ENCODE measurements at places on chromosomes 12 and 14.

DNA sequence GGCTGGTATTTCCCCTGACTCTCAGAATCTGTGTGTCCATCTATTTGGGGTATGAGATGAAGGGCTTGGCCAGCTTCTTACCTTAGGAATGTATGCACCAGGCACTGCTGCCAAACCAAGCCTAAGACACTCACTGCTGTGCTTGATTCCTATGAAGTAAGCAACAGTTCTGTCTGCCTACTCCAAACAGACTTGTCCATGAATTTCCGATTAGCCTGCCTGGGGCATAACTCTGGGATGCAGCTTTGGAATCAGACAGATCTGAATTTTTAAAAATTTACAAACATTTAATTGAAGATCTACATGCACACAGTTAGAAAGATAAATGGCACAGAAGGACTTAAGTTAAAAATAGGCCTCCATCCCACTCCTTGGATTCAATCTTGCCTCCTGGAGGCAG, 59.5 kb upstream of the JDP2 start:
- DNase-seq = no peak

DNA sequence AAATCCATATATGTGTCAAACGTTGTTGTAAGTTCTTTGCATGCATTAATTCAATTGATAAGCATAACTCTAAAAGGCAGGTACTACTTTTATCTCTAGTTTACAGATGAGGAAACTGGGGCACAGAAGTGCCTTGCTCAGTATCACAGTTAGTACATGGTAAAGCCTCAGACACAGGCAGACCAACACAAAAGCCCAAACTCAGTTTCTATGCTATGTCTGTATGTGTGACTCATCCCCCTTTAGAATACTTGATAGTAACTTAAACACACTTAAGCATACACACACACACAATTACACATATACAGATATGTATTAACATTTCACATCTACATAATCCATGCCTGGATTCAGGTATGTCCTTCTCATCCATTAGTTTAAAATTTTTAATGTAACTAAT, 88.0 kb downstream of the EPS8 start:
- peak; percentile 55 for DNase-seq

DNA sequence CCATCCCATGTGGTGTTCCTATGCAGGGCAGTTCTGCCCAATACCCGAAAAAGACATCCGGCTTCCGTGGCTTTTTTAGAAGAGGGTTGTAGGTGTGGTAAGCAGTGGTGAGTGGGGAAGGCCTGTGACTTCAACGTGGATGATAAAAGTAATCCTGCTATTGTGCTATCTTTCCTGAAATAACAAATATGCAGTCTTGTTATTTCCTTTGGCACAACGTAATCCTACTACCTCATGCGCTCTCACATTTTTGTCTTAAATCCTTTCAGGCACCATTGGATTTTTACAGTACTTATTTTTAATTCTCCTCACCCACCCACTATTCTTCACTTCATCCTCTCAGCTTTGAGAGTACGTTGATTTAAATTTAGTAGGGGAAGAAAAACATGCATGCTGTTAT, 96.8 kb downstream of the IPO8 start:
- no peak for DNase-seq

- DNase-seq = no peak
Observed at GRCh38 chr14:64628940-64629408, 75.2 kb upstream of the PLEKHG3 start.

DNA sequence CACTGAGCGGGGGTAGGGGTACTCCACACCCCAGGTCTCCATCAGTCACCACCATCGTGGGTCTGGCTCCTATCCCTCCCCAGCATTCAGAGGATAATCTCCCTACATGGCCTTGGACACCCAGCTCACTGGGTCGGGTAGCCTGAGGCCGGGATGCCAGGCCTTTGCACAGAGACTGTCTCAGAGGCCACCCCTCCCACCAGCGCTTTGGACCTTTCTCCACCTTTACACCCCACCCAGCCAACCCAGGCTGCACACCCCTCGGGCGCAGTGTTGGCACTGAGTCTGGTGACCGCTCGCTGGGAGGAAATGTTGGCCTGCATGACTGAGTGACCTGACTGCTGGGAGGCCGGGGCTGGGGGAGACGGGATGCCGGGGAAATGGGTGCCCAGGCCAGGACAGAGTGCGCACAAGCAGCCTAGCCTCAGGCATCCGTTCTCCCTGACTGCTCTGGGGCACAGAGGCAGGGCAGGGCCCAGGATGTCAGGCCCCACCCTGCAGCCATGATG, 10.6 kb upstream of the LBHD2 start:
- no peak for DNase-seq

DNA sequence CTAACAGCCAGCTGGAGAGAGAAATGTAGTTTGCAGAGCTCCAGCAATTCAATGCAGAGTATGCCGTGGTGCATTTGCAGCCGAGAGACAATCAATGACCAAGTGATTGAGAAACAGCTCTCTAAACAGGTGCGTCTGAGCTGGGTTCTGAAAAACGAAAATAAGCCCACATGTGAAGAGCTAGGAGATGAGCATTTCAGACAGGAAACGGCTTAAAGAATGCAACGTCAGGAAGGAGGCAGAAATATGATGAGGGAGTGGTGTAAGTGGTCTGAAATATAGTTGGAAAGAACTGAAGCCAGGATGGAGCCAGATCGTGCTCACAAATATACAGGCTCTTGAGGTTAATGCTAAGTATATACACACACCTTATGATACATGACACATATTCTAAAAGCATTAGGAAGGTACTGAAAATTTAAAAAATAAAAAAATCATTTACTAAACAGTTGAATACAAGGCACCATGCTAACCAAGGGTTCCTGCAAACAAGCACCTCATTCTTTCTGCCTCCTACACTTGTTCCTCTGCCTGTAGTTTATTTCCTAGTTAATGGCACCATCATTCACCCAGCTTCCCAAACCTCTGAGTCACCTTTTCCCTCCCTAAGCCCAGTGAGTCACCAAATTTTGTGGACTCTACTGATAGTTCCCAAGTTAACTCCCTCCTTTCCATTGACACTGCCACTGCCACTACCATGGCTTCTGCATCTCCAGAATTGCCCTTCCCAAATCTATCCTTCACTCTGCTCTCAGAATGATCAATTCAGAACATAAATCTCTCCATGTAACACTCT, 2.3 kb upstream of the GARIN2 start:
- peak; percentile 73 for DNase-seq

DNA sequence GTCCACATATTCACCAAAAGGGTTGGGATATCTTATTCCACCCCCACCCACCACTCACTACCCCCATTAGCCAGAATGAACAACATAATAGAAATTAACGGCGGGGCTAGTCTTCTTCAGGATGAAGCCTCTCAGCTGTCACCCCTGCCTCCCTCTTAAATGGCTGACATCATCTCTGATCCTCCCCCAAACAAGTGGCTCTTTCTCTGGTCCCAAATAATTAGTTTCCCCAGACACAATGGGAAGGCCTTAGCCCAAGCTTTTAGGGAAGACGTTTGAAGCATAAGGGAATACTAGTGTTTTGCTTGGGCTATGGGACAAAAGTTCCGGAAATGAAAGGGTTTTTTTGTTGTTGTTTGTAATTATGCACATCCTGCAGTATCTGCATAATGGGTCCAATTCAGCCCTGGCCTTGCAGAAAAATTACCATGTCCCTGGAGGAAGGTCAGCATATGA, 13.8 kb downstream of the STON2 start:
- DNase-seq = no peak

DNA sequence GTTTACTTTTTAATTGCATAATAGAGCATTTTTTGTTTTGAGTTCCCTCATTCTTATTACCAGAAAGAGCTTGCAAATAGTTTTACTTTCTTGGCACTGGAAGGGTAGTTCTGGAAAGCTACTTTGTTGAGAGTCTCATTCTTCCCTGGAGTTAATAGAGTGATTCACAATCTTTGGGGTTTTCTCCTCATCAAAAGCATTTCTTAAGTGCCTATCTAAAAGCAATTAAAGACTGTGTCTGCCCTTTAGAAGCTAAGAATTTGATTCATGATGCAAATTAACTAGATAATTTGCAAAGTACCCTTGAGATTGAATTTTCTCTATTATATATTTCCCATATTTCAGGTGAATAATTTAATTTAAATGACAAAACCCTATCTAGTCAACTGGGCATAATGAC, 8.1 kb upstream of the BMAL2 start:
- DNase-seq = no peak

Measured in HS-27A (cell line).